Activated T-helper 1 cell treated with anti-CD3 and anti-CD28 coated beads, Interleukin-12 subunit alpha, Interleukin-12 subunit beta, Interleukin-2, Interleukin-4 antibody, amounts not matched to agents 30 ng/mL and 10 ng/mL and 1 ng/mL, durations not matched to agents 14 hours and 24 hours and 36 hours (primary cell): ENCODE measurements at places on chromosomes 4 and X. TPM values are rescaled to one million over a fixed set of nuclear protein-coding genes. Genes with fewer than 3 reads are reported as not detected.

GRCh38 chrX:69079268-69079667 is 86.0 kb downstream of the PJA1 start:
- no peaks in the 10 kb centered on the region for H3K36me3 ChIP-seq
- H3K27ac ChIP-seq = no peak overlapping the region
- H3K27me3 ChIP-seq = no peaks in the 10 kb centered on the region
- H3K4me1 ChIP-seq = no peaks in the 10 kb centered on the region

DNA sequence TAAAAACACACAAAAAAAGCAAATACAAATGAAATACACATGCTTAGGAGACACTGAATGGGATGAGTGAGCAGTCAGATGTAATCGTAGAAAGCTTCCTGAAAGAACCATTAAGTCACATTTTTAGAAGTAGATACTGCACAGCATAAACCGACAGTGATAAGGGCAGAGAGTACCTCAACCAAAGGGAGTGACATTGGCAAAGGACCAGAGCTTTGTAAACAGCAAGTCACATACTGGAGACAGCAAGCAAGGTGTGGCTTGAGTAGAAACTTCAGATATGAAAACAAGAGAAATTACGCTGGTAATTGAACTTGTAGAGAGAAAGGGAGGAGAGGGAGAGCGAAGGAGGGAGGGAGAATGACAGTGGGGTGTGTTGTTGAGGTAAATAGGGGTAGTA is 92.0 kb downstream of the CHRDL1 start:
- peaks cover 4% of the 10 kb centered on the region for H3K27me3 ChIP-seq
- no peak for DNase-seq
- H3K4me3 ChIP-seq = no peak overlapping the region
- H3K27ac ChIP-seq = no peak overlapping the region

- H3K27me3 ChIP-seq = no peaks in the 10 kb centered on the region
- no peaks in the 10 kb centered on the region for H3K36me3 ChIP-seq
- DNase-seq = no peak
- no peaks in the 10 kb centered on the region for H3K4me1 ChIP-seq
These were observed 54.7 kb downstream of the CNGA2 start for GRCh38 chrX:151789179-151789800.

DNA sequence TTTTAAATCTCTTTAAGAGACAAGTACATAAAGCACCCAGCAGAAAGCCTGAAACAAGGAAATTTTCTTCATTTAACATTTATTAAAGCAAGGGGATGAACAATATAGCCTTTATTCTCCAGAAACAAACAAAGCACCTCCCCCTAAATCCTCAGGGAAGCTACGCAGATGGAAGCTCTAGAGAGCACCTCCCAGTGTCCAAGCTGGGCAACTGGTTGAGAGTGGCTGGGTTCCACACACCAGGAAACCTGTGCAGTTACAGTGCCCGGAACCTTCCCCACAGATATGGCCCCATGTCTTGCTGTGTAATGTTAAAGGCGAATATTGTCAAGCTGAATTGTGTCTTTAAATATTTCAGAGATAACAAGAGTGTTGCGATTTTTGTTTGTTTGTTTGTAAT is 8.9 kb upstream of the TRIML1 start:
- no peak overlapping the region for H3K27ac ChIP-seq
- H3K27me3 ChIP-seq = no peaks in the 10 kb centered on the region
- H3K4me1 ChIP-seq = no peaks in the 10 kb centered on the region
- no peak overlapping the region for H3K4me3 ChIP-seq

- H3K4me3 ChIP-seq = no peak overlapping the region
- peaks cover 11% of the 10 kb centered on the region for H3K27me3 ChIP-seq
- no peaks in the 10 kb centered on the region for H3K36me3 ChIP-seq
- H3K4me1 ChIP-seq = no peaks in the 10 kb centered on the region
- H3K27ac ChIP-seq = no peak overlapping the region
These were observed 8.0 kb downstream of the GPM6B start for GRCh38 chrX:13808865-13809264.

DNA sequence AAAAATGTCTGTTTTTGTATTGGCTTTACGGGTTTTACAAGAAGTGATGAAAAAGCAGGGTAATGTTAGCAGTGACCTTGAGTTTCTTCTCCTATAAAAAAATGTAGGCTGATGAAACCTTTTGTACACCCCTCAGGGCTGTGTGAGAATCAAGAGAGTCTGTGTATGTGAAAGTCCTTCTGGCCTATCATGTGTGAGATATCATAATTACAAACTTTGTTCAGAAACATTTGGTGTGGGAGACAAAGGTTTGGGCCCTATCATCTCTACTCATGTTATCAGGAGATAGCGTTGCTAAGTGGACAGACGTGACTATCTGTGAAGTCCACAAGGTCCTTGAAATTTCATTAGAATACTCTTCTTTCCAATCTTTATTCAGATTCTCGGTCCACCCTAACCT is 170.6 kb upstream of the HAND2 start:
- no peak overlapping the region for H3K4me3 ChIP-seq
- DNase-seq = no peak
- H3K4me1 ChIP-seq = no peaks in the 10 kb centered on the region

Gene TREX2
- 0.83 and 1.3 TPM in 2 replicates for total RNA-seq
